ENCODE measurements at places on chromosomes 12 and 14.

DNA sequence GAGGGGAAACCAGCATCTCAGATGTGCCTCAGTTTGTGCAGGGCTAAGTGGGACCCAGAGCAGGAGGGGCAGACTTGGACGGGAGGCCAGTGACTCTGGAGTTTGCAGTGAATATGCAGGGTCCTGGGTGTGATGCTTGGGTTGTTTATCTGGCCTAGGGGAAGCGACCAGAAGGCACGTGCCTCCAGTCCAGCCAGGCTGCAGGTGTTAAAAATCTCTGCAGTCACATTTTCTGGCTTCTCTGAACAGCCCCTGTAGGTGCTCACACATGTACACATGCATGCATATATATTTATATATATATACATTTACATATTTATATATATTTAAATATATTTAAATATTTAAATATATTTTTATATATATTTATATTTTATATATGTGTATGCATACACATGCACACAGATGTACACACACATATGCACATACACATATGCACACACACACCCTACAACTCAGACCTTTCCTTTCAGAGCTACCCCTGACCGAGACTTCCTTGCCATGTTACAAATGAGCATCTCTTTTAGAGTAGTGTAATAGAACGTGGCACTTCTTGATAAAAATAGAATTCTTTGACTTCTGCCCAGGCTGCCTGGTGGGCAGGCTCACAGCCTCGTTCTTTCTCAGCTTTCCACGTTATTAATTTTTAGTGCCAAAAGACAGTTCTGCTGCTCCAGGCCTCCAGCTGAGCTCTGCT, 26.8 kb upstream of the TCL1B start:
- DNase-seq = no peak

GRCh38 chr14:30848449-30849240, 25.7 kb upstream of the COCH start:
- DNase-seq = no peak

DNA sequence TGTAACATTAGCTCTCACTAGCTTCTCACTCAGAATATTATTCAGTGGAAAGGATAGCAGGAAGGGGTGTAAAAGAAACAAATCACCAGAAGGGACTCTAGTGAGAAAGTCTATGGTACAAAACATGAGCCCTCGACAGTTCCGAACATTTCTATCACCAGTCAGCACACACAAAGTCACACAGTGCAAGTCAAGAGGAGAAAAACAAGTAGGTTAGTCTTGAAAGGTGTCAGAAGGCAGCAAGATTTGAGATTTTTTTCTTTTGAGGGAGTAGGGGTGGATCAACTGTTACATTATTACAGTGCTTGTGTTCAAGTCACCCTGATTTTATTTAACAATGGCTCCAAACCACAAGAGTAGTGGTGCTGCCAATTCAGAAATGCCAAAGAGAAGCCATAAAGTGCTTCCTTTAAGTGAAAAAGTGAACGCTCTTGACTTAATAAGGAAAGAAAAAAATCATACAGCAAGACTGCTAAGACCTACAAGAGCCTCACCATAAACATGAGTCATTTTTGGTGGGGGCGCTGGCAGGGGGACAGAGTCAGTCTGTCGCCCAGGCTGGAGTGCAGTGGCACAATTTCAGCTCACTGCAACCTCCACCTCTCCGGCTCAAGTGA, 42.3 kb downstream of the GNS start:
- DNase-seq = no peak

- no peak for DNase-seq
These were observed 31.0 kb downstream of the NINJ2 start for GRCh38 chr12:632102-632696.

All from stimulated activated CD4-positive, alpha-beta T cell treated with anti-CD3 and anti-CD28 coated beads, Interleukin-1b, Interleukin-23, amount 100 ng/mL, for 1 hour (primary cell).